Activated B cell treated with CpG ODN at 0.5 μM for 24 hours (primary cell): ENCODE measurements at places on chromosomes 12 and 14.
A peak's percentile ranks its signal among the peaks of the same experiment; 100 is the strongest.

DNA sequence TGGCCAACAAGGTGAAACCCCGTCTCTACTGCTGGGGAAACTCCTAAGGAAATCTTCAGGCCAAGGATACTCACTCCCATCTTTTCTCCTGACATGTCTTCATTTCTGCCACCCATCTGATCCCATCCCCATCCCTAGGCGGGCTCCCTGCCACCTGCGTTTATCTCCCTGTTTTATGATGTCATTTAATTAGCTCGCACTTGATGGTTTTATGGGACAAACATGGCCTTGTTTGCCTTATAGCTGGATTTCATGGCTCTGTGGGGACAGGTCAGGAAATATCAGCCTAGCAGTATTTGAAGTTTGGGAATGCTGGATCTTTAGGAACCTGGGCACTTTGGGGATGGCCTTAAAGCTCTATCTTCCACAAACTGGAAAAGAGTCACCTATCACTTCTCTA, 88.5 kb upstream of the CISTR start:
- H3K36me3 ChIP-seq = no peaks in the 10 kb centered on the region
- no peaks in the 10 kb centered on the region for H3K4me1 ChIP-seq
- H3K27me3 ChIP-seq = peaks cover 24% of the 10 kb centered on the region
- H3K27ac ChIP-seq = no peak overlapping the region
- no peak for DNase-seq

DNA sequence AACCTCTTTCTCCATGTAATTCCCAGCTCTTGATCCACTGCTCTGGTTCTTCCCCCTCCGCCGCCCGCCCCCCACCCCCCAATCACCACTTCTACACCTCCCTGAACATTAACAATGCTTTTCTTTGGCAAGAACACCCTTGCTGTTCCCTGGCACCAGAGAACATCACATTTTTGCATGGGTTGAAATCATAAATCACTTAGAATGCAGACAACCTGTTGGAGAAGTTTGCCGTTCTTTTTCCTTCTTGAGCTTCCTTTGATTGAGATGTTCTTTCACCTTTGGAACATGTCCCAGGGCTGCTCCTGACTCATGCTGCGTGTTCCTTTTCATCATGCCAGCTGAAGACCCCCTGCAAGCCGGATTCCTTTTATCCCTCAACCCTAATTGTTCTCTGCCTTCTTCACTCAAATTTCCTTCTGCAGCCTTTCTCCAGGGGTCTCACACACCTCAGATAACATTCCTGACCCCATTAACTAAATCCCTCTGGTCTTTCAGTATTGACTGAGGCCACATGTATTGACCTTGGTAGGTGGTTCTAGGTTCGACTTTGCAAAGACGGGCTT, 294.1 kb upstream of the TMPO start:
- H3K36me3 ChIP-seq = no peaks in the 10 kb centered on the region
- no peak overlapping the region for H3K27ac ChIP-seq
- no peak overlapping the region for H3K4me3 ChIP-seq
- no peak for DNase-seq
- no peaks in the 10 kb centered on the region for H3K4me1 ChIP-seq
- peaks cover 5% of the 10 kb centered on the region for H3K27me3 ChIP-seq

- H3K36me3 ChIP-seq = no peaks in the 10 kb centered on the region
- no peak for DNase-seq
- no peaks in the 10 kb centered on the region for H3K27me3 ChIP-seq
- H3K4me3 ChIP-seq = peak overlapping the region; percentile 65
Measured at GRCh38 chr12:104138797-104139152, 765 bp upstream of the NFYB start.

DNA sequence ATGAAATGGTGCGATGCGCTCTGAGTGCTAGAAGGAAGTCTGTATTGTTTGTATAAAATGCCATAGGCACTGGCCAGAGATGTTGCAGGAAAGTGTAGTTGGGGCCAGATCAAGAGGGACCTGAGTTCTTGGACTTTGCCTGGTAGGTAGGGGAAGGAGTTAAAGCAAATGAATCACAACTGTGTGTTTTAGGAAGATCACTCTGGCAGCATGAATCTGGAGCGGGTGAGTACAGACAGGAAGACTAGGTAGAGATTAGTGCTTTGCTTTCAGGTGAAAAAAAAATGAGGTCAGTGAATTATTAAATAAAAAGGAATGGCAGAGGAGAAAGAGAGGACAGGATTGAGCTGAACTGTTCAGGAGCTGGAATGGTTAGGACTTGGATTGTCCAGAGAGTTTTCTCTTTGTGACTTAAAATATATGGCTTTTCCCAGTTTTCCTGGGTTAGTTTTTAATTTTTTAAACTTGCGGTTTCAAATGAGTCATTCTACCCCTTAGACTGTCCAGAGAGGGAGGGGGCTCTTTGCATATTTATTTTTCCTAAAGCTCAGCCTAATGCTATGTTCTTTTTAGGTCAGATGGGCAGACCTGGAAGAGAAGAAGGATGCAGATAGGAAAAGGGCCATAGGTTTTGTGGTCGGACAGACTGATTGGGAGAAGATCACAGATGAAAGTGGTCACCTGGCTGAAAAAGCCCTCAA, 41.1 kb downstream of the PROX2 start:
- H3K4me3 ChIP-seq = no peak overlapping the region
- H3K27me3 ChIP-seq = no peaks in the 10 kb centered on the region
- H3K27ac ChIP-seq = peak overlapping the region; percentile 94
- no peak for DNase-seq
- H3K4me1 ChIP-seq = peaks cover 52% of the 10 kb centered on the region

GRCh38 chr12:14326699-14327098, 38.8 kb upstream of the ATF7IP start:
- H3K27ac ChIP-seq = no peak overlapping the region
- H3K4me1 ChIP-seq = peaks cover 28% of the 10 kb centered on the region
- no peak overlapping the region for H3K4me3 ChIP-seq
- H3K36me3 ChIP-seq = no peaks in the 10 kb centered on the region

GRCh38 chr12:94266796-94267536, 118.6 kb downstream of the PLXNC1 start:
- peak overlapping the region; percentile 90 for H3K27ac ChIP-seq
- peaks cover 91% of the 10 kb centered on the region for H3K4me1 ChIP-seq
- peak overlapping the region; percentile 69 for H3K4me3 ChIP-seq
